Vein endothelial cell (primary cell): ENCODE measurements at places on chromosomes 4 and X. TPM values are rescaled to one million over a fixed set of nuclear protein-coding genes. Genes with fewer than 3 reads are reported as not detected.

ADGRA3 gene
- 15.7 and 23.8 TPM in 2 replicates for total RNA-seq

SCARB2 gene
- 152 and 153 TPM in 2 replicates for total RNA-seq

IL9R gene
- total RNA-seq: 0.10 TPM in 1 of 2 replicates, not detected in the other

GCNA gene
- 0.98 and 2.6 TPM in 2 replicates for total RNA-seq

ASB12 gene
- total RNA-seq: not detected in 2 replicates

FAM149A gene
- total RNA-seq: not detected in 2 replicates

FABP2 gene
- total RNA-seq: not detected in 2 replicates

ZNF674 gene
- total RNA-seq: 5.5 and 6.2 TPM in 2 replicates

TMEM144 gene
- 4.9 and 8.3 TPM in 2 replicates for total RNA-seq

GAGE13 gene
- total RNA-seq: not detected in 2 replicates

SPIN2A gene
- total RNA-seq: 0.29 and 0.33 TPM in 2 replicates

ARSD gene
- total RNA-seq: 18.7 and 27.4 TPM in 2 replicates

SPANXN4 gene
- not detected in 2 replicates for total RNA-seq

PCDH10 gene
- total RNA-seq: 3.2 and 4.9 TPM in 2 replicates

CT45A5 gene
- not detected in 2 replicates for total RNA-seq

MAGEA4 gene
- not detected in 2 replicates for total RNA-seq

NDP gene
- 0.33 and 0.48 TPM in 2 replicates for total RNA-seq

CLDN22 gene
- total RNA-seq: 0.10 TPM in 1 of 2 replicates, not detected in the other

MEPE gene
- total RNA-seq: not detected in 2 replicates

POF1B gene
- total RNA-seq: 1.1 and 2.3 TPM in 2 replicates

MAB21L2 gene
- 0.33 and 0.48 TPM in 2 replicates for total RNA-seq

PGRMC2 gene
- 19.6 and 21.6 TPM in 2 replicates for total RNA-seq

LRRC66 gene
- 0.33 and 0.48 TPM in 2 replicates for total RNA-seq

PNCK gene
- total RNA-seq: not detected in 2 replicates

SSX4 gene
- total RNA-seq: not detected in 2 replicates

STATH gene
- not detected in 2 replicates for total RNA-seq

CXCL13 gene
- total RNA-seq: not detected in 2 replicates

HSFX2 gene
- total RNA-seq: not detected in 2 replicates

P2RY8 gene
- under 0.01 TPM in 1 of 2 replicates, not detected in the other for total RNA-seq

SLC35A2 gene
- 20.5 and 22.9 TPM in 2 replicates for total RNA-seq

CYBB gene
- under 0.01 TPM in 1 of 2 replicates, not detected in the other for total RNA-seq

TET2 gene
- 21.3 and 22.9 TPM in 2 replicates for total RNA-seq
